Stimulated activated CD8-positive, alpha-beta memory T cell treated with anti-CD3 and anti-CD28 coated beads, Interleukin-12 subunit alpha, Interleukin-12 subunit beta, amount 100 ng/mL, for 4 hours (primary cell): ENCODE measurements at places on chromosomes 3 and 15.

DNA sequence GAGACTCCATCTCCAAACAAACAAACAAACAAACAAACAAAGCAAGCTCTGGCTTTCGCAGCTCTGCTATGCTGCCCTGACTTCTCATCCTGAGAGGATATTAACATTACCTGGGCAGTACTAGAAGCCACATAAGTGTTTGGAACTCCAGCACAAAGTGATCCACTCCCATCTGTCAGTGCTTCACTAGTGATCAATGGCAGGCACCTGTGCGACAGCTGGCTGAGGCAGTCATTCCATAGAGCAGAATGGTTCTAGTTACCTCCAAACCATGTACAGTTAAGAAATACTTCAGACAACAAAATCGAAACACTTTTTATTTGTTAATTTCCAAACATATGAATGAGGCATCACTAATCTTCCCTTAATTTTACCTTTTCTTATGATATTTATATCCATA is 2.8 kb upstream of the MB21D2 start:
- DNase-seq: no peak

- DNase-seq: no peak
Observed at GRCh38 chr3:158958873-158959272, 157.0 kb downstream of the MFSD1 start.

- no peak for DNase-seq
Observed at GRCh38 chr15:77525400-77525811, 104.7 kb downstream of the HMG20A start.

GRCh38 chr15:67196222-67196621 is 58.2 kb downstream of the AAGAB start:
- DNase-seq: no peak

GRCh38 chr15:89982315-89983055 is 18.6 kb upstream of the ZNF710 start:
- DNase-seq: no peak

GRCh38 chr3:77370413-77370812 is 330.5 kb downstream of the ROBO2 start:
- no peak for DNase-seq

DNA sequence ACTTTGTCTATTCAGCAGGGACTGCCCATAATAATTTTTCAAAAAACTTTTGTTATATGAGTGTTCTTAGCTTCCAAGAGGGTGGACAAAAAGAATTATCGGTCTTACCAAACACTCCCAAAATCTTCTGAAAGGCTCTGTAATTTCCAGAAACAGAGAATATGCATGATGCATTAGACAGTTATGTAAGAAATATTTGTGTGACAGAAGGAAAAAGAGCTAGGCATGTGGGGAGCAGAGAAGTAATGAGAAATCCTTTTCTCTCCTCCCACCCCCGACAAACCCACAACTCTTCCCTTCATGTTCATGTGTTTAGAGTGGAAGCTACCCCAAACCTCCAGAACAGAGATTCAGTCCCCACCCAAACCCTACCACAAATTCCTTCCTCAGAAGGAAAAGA is 86.8 kb downstream of the MYO5A start:
- no peak for DNase-seq

DNA sequence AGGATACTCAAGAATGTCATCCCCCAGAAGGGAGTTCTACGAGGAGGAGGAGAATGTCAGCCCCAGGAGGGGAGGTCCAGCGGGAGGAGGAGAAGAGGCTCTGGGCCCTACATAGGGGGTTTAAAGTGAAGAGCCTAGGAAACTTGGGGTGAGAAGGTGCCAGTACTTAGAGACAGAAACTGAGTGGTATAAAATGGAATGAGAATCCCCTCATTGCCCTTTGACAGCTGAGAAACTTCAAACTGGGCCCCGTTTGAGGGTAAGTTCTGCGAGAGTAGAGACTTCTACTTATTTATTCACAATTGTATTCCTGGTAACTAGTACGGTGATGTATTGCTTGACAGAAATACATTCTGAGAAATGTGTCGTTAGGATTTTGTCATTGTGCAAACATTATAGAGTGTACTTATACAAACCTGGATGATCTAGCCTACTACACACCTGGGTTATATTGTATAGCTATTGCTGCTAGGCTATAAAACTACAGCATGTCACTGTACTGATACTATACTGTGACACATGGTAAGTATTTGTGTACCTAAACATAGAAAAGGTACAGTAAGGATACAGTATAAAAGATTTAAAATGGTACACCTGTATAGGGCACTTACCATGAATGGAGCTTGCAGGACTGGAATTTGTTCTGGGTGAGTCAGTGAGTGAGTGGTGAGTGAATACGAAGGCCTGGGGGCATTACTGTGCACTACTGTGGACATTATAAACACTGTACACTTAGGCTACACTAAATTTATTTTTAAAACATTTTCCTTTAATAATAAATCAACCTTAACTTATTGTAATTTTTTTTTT is 62.0 kb downstream of the TSC22D2 start:
- DNase-seq: no peak

- no peak for DNase-seq
Observed at GRCh38 chr15:100078511-100079220, 263.1 kb downstream of the ADAMTS17 start.

DNA sequence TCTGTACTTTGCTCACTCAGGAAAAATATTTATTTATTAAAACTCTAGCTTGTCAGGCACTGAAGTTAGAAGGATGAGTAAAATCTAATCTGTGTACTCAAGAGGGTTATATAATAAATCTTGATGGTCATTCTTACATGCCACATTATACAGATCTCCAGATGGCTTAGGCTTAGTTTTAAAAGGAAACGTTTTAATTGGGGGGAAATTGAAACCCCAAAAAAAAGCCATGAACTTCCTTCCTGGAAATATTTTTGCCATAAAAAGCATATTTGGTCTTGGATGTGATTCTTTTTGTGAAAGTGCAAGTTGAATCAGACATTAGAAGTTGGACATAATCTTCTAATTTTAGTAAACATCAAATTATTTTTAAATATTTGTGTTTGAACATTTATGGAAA is 6.0 kb downstream of the SENP8 start:
- DNase-seq: no peak

DNA sequence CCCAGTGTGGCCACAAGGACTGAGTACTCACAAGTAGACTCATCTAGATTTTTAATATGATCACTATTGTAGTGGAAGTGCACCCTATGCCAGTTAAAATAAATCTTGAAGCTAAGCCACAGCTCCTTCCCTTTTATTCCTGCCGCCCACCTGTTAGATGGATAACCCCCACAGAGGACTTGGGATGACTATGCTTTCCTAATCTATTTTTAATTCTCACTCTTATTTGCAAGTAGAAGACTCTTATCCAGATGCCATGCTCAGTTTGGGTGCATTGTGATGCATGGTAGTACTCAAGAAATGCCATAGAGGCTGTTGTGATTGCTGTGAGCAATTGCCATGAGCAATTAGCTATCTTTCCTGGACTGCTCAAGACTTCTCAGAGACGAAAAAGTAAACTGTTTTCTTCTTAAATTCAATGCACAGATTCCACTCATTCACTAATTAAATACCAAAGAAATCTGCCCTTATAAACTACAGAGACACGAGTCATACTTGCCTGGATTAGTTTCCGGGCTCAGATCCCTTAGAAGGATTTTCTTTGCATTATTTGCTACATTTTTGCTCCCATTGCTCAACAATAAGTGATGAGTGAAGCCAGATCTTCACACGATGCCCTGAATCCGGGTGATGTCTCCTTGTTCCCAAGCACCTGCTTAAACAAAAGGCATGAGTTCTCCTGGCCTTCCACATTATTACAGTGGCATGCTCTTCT is 472.1 kb downstream of the SOX2 start:
- DNase-seq: no peak
